ENCODE measurements at places on chromosomes 11 and 22.

GRCh38 chr22:37557321-37558001, 2.8 kb upstream of the CDC42EP1 start:
- DNase-seq: no peak

DNA sequence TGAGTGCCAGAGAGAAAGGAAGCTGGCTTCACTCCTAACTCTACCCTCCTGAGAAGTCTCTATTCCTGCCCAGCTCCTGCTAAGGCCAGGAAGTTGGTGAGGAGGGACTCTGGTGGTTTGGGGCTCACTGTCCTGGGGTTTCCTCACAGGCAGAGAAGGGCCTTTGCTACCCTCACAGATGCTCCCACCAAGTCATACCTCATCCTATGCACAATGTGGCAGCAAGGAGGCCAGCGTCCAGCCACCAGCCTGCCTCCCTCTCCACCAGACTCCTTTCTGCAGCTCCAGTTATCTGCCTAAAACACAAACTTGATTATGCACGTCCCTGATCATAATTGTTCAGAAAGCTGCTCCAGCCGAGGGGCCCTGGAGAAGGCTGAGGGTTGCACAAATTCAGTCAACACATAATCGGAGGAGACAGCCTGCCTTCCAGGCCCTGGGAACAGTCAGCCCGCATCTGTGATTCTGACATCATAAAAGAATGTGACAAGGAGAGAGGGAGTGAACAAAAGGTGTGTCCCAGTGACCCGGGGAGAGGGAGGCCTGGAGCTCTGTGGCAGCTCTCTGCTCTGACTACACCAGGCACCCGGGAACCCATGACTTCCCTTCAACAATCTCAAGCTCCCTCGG, 28.8 kb downstream of the DKK3 start:
- no peak for DNase-seq

DNA sequence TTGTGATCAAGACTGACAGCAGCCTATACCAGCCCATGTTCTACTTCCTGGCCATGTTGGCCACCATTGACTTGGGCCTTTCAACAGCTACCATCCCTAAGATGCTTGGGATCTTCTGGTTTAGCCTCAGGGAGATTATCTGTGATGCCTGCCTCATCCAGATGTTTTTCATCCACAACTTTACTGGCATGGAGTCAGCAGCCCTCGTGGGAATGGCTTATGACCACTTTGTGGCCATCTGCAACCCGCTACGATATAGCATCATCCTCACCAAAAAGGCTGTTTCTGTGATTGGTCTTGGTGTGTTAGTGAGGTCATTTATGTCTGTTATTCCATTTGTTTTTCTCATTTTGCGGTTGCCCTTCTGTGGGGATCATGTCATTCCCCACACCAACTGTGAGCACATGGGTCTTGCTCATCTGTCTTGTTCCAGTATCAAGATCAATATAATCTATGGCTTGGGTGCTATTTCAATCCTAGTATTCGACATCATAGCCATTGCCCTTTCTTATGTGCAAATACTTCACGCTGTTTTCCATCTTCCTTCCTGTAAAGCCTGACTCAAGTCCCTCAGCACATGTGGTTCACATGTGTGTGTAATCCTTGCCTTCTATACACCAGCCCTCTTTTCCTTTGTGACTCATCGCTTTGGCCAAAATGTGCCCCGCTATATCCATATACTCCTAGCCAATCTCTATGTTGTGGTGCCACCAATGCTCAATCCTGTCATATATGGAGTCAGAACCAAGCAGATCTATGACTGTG, 23.6 kb downstream of the OR52E1 start:
- DNase-seq: no peak

GRCh38 chr11:72989727-72990126, 152.4 kb downstream of the FCHSD2 start:
- no peak for DNase-seq

DNA sequence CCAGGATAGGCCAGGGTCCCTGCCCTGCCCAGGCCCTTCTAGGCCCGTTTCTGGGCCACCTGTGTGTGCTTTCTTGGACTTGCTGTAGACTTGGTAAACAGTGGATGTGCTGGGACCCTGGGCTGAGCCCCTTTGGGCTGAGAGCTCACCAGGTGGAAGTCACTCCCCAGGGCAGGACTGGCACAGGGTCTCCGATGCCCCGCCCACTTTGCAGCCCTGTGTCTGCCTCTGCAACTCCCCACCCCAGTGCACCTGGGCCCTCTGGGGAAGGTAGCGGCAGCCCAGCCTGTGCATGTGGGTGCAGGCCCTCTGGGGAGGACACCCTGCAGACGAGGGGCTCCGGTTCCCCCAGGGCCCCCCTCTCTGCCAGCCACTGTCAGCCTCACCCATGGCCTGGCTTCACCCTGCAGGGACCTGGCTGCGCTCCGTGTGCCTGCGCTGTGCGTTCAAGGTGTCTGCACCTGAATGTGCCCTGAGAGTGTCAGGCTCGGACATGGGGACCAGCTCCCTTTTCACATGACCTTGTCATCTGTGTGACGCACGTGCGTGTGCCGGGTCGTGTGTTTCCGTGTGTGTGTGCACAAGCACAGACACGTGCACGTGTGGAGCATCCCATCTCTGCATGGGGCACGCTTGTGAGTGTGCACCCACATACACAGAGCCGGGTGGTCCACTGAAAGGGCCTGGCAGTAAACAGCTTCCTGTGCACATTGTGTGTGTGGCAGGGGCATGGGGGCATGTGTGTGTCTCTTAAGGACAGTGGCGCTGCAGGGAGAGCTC, 118.5 kb downstream of the KCNQ1OT1 start:
- DNase-seq: peak; percentile 8

DNA sequence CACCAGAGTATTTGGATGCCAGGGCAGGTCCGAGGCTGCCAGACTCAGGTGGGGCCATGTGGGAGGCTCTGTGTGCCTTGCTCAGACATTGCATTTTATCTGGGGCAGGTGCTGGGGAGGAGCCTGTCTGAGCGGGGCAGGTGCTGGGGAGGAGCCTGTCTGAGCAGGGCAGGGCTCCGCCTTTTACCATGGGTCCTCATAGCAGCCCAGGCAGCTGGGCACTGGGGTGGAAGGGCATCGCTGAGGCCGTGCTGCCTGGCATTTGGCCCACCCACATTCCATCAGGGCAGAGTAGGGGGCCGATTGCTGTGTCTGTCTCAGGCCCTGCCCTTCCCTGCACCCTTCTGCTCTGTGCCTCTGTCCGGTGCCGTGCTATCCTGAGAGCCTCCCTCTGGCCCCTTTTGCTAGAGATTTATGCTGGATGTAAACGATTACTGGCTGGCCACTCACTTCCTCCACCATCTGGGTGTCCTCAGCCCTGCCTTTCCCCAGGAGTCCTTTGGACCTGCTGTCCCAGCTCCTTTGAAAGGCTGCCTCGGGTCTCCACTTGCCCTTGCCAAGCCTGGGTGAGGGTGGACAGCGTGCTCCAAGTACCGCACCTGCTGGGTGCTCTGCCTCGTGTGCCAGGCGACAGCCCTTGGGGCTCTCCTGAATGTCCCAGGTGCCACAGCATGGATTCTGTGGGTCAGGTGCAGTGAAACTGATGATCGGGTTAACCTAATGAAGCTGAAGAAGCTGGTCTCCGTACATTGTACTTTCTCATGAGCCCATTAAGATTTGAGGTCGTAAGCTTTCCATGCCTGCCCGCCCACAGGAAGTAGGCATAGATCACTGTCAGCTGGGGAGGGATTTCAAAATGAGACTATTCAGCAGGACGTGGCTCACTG, 281.6 kb downstream of the TBC1D22A start:
- no peak for DNase-seq

DNA sequence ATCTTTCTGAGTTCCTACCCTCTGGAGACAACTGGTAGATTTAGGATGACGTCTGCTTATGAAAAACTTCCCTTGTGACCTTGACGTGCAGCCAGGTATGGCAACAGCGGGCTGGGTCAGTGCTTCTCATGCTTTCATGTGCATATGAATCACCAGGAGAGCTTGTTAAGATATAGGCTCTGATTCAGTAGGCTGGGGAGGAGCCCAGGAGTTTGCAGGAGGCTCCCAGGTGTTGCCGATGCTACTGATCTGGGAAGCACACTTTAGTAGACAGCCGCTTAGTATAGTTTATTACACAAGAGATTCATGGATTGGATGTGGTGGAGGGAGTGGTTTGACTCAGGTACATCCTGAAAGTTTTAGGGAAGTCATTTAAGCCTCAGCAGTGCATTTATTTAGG, 23.8 kb downstream of the DIXDC1 start:
- DNase-seq: peak; percentile 76

DNA sequence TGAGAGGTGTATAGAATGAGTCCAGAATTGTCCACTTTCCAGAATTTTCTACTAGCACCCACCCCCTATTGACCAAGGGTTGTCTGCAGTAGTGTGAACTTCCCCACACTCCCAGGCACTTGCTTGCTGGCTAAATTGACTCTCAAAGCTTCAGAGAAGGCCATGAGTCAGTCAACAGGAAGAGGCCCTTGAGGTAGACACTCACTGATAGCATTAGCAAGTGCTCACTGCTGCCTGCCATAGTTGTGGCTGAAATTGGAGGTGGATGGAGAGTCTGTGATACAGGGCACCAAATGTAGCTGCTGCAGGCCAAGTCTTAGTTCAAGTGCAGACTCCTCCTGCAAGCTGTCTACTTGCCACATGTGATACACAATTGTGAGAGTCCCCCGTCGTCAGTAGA, 156.8 kb downstream of the SPON1 start:
- DNase-seq: no peak

DNA sequence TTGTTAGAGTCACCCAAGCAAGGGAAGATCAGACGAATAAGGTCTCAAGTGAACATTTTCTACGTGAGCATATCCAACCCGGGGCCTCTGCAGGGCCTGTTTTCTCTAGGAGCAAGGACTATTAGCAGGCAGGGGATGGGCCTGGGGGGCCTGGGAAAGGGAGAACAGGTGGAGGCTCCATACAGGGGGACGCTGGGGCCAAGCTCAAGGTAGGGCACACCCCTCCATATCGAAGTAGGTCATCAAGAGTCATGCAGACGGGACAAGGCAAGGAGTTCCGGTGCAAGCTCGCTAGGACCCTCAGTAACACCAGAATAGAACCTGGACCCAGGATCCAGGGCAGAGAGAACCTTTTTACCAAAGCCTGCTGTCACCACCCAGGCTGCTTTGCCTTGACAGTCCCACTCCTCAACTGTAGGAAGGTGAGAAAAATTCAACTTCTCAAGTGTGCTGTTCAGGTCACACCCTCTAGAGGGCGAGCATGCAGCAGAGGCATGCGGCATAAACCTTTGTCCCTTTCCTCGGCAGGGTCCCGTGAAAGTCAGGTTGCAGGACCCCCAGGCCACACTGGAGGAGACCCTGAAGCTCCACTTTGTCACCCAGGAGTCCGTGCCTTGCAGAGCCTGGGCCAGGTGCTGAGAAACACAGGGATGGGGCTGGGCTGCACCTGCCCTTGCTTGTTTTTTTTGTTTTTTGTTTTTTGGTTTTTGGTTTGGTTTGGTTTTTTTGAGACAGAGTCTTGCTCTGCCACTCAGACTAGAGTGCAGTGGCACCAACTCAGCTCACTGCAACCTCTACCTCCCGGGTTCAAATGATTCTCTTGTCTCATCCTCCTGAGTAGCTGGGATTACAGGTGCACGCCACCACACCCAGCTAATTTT, 8.6 kb upstream of the APOBEC3B start:
- no peak for DNase-seq

GRCh38 chr11:20283475-20283874, 80.0 kb upstream of the HTATIP2 start:
- no peak for DNase-seq

DNA sequence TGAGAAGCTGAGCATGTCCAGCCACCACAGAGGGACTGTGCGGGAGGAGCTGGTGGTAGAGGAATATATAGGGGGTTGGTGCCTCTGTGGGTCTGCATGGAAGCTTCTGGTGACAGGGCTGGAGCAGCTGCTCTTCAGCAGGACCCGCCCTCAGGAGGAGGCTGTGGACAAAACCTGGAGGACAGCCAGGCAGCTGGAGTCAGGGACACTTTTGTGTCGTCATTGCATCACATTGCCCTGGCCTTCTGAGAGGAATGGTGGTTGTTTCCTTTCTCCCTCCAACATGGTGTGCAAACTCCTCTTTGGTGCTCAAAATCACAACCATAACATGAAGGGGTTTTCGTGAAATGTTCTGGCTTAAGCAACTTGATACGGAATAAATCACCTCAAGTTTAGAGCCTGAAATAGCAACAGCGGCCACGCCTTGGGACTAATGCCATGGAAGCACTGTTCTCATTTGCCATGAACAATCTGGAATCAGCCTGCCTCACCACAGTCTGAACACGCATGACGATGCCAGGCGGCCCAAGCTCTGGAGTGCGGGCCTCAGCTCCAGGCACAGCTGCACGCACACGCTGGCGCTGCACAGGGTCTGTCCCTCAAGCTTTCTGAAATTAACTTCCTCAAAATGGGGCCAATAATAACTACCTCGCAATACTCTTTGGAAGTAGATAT, 17.1 kb upstream of the CSRP3 start:
- peak; percentile 80 for DNase-seq

- no peak for DNase-seq
Observed at GRCh38 chr11:61514050-61514917, 5.7 kb downstream of the LRRC10B start.

- DNase-seq: no peak
Observed at GRCh38 chr11:58125469-58125868, at the start of gene OR9I1. TSS of gene OR9I1 (minus strand) at chr11:58125530. CDS start at chr11:58119444, 6,086 bp downstream.

DNA sequence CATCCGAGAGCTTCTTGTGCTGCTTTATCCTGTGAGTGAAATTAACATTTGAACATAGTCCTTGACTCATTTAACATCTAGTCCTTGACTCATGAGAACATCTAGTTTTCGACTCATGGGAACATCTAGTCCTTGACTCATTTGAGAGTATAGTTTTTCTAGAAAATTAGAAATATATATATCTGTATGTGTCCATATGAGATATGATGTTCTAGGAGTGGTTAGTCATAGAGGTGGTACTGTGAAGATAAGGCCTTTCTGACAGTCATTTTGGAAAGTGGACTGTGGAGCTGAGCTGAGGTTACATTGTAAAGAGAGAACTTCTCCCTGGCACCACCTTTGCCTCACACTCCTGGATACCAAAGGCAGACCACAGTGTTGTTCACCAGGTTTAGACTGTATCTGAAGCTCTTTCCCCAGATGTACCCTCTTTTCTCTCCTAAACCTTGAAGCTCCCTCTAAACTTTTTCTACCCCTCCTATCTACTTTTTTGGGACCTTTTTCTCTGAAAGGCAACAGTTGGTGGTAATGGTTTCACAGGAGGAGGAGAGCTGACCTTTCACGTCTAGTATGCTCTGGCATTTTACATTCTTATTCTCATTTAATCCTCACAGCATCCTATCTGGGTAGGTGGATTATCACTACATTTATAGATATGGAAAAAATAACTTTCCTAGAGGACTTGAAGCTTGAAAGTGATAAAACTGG, 67.2 kb downstream of the PPP2R1B start:
- DNase-seq: no peak

All from gastrocnemius medialis (tissue), 4 donors.